ENCODE measurements at places on chromosomes 3 and 15.

DNA sequence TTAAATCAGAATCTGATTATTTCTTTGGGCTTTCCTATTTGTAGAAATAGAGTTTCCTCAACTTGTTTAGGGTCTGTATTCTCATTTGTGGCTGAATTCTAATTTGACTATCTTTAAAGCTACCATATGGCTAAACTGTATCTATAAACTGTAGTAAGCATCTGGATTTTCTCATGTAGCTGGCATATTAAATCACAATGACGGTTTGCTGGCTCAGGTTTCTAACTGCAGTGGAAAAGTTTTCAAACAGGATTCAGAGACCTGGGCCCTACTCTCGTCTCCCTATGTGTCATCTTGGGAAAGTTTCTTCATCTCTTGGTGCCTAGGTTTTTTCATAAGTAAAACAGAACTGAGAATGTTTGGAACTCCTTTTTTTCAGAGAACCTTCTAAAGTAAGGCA, 68.3 kb downstream of the GALK2 start:
- no peak for DNase-seq

DNA sequence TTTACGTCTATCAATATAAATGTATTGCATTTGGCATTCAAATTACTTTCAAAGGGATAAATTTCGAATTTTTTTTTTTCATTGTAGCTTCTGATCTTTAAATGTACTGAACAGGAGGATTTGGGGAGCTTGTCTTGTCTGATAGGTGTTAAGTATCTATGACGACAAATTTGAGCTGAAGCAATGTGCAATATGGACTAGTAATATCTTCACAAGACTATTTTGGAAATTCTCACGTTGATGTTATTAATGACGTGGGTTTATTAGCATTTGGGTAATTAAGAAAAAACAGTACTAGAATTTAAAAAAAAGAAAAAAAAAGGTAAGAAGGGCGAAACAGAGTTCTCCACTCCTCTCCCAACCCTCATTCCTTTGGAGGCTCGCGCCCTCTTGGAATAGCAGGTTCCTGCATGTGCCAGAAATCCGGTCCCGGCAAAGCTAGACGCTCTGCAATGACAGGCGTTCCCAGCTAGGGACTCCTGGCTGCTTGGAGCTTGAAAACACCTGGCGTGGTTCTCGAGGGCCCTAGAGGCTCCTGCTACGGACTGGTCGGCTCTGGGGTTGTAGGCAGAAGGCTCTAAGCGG, 648 bp upstream of the P2RY1 start:
- DNase-seq, result no peak

- no peak for DNase-seq
Observed at GRCh38 chr15:91348752-91349500, 248.9 kb downstream of the SV2B start.

GRCh38 chr15:44296625-44297524, 8.4 kb downstream of the GOLM2 start:
- no peak for DNase-seq

DNA sequence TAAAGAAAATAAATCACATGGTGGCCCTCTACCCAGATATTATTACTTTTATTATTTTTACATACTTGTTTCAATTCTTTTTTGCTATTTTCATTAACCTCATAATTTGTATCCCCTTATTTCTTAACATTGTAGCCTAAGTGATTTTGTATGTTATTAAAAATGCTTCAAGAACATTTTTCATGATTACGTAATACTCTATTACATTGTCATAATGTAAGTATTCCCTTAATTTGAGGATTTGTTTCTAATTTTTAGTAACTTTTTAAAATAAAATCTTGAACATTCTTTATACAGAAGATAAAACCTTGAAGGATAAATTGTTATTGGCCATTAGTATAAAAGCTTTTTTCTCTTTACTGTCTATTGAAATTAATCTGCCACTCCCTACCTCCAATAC, 89.0 kb downstream of the DCUN1D1 start:
- no peak for DNase-seq

DNA sequence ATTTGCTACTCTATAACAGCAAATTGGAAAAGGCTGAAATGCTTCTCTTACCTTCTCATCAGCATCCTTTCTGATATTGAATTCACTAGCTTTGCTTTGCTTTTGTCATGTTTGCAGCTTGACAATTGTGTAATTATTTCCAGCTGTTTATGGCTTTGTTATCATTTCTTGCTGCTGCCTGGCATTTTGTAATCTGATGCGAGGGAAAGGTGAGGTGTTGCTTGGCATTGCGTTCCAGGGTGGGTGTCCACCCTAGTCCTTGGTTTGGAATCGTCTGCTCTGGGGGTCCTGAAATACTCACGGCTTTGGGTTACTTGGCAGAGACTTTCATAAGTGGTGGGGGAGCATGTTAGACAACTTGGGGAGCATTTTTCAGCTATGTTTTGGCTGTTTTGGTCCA, 2.9 kb downstream of the CACNA2D3 start:
- DNase-seq, result no peak

- DNase-seq, result no peak
Observed at GRCh38 chr3:58792921-58793451, 126.4 kb upstream of the FAM3D start.

DNA sequence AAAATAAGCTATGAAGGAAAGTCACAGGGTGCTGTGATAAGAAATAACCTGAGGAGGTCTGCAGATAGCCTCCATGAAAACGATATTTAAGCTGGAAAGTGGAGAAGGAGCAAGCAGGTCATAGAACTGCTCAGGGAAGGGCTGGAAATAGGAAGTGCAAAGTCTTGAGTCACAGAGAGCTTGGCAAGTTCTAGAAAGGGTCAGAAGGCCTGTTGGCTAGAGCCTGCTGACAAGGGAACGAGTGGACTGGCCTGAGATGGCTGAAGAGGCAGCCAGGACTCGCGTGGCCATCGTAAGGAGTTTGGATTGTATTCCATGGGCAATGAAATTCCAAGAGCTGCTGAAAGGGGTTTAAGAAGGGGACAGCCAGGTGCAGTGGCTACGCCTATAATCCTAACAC, 64.7 kb upstream of the IL12A start:
- no peak for DNase-seq

GRCh38 chr15:24764375-24765171, 89.0 kb downstream of the NPAP1 start:
- DNase-seq, result no peak

- DNase-seq, result no peak
Observed at GRCh38 chr15:81270781-81271491, 53.0 kb downstream of the STARD5 start.

DNA sequence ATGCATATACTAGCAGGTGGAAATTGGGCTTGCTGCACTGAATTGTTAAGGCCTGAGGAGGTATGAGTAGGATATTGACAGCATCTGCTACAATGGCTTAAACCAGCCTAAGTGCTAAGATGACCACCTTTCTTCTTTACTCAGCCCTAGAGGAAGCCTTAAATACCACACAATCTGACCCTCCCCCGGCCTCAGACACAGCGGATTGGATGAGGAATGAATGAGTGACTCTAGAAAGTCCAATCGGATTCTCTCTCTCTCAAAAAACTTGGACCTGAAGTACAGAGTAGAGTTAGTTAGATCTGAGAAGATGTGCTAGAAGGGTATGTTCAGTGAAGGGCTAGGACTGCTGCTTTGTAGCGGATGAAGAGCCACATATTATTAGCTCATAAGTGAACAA, 39.9 kb upstream of the C3orf49 start:
- no peak for DNase-seq

DNA sequence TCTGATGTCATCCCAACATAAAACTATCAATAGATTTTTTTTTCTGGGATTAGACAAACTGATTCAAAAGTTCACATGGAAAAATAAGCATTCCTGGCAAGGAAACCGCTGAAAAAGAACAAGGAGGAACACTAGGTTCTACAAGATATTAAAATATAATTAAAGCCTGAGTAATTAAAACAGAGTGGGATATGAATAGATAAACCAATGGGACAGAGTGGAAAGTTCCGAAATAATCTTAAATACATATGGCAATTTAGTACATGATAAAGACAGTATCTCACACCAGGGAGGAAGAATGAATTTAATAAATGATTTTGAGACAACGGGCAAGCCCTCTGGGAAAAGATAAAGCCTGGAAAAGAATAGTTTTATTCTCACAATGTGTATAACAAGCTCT, 4.7 kb downstream of the GLDN start:
- DNase-seq, result no peak

DNA sequence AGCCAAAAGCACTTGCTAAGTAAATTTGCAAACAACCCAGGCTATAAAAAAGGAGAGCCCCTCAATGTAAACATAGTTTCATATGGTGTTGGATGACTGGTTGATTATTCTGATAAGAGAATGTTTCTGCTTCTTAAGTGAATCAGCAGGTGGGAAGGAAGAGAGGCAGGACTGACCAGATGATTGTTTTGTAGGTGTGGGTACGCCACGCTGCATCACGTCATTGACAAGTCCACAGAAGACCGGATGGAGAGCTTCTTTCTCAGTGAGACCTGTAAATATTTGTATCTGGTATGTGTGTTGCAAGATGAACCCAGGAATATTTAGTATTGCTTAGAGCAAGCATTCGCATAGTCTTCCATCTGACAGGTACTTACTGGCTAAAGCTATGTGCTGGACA, 23.4 kb downstream of the EDEM1 start:
- DNase-seq, result no peak

DNA sequence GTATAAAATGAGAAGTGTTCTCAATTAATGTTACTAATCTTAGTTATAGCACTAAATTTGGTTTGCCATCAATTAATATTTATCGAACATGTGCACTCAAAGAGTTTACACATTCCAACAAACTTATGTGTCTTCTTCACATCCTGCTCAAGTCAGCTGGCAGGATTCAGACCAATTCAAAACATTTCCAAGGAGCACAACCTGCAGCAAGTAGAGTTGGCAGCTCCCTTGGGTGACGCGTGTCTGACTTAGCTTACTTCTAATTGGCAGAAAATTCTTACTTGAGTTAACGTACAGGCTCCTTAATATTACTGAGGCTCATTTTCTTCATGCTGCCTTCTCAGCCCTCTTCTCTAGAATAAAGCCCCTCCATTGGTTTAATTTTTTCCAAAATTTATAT, 110.4 kb upstream of the PFN2 start:
- no peak for DNase-seq

GRCh38 chr3:43079536-43080332, 26.1 kb downstream of the POMGNT2 start:
- DNase-seq, result no peak

- no peak for DNase-seq
Observed at GRCh38 chr15:98686983-98687382, 38.6 kb downstream of the IGF1R start.

GRCh38 chr3:15267502-15267901, 61.5 kb downstream of the CAPN7 start:
- no peak for DNase-seq

DNA sequence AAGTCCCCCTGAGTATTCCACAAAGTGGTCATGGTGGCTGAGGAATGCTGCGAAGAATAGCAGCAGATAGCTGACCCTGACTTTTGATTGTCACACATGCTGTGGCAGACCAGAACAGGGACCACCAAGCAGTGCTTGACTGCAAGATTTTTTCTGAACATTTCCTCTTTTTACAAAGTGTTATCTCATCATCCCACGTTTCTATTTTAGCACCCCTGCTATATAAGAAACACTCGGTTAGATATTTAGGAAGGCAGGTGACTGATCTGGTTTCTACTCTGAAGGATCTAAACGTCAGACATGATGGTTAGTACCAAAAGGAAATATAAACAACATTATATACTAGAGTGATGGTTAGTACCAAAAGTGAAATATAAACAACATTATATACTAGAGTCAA, 9.1 kb downstream of the SLC25A26 start:
- no peak for DNase-seq

DNA sequence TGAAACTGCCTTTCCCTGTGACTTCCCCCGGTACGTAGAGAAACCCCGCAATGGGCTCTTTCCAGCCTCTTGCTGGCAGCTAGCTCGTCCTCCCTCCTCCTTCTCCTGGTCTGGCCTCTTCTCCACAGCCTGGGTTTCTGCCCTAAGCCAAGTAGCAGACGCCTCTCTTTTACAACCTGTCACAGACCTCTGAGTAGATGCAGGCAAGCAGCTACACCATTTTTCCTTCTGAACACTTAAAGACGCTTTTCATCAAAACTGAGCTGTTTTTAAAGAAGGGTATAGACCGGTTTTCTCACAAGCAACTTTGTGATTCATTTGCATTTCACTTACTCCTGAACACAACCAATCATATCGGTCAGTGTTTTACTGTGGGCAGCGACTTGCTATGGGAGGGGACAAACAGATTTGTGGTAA, 32.0 kb downstream of the ADAMTSL3 start:
- no peak for DNase-seq

DNA sequence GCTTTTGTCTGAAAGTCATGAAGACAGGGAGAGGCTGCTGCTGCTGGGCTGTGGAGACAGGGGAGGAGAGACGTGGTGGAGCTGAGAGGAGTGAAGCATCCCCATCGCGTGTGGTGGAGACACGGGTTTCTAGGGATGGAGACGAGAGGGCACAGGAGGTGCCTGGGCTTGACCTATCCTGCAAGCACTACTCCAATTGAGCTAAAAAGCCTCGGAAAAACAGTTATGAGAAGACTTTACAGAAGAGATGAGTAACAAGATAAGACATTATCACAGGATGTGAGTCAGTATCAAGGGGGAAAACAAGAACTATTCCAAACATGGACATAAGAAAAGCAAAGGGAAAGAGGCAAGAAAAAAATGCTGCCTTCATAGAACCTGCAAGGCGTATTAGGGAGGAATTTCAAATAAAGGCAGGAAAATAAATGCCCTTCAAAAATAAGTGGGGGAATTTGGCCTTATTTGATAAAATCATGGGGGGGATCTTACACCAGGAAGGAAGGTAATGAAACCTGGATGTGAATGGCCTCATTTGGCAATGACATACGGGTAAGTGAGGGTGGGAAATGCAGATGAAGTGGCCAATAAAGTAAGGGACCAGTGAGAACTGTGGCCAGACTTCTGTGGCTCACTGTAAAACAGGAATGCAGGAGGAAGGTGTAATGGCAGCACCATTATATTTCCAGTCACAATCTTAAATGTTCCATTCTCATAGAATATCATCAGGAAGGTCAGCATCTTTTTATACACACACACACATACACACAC, 97.9 kb downstream of the PLD1 start:
- no peak for DNase-seq

DNA sequence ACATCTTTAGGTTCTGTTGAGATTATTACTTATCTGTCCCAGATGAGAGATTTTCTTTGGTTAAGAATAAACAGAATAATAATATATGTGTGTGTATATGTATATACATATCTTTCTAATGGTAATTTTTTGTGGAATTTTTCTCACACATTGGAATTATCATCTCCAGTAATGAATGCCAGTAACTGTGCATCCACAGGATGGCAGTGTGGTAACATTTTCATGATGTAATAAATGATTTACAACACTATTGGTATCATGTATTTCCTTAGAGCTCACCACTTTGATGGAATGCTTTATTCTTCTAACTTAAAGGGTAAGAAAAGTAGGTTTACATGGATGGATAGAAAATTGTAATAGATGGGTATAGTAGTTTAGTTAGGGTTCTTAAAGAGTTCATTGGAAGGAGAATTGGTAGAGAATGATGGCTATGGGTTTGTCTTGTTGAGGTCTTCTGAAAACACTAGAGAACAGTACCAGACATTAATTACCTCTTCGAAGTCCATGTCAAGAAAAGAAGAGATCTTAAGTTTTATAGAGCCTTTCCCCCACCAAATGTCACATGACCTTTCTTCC, 78.1 kb downstream of the STT3B start:
- DNase-seq, result no peak

GRCh38 chr3:67329358-67329757, 325.1 kb downstream of the SUCLG2 start:
- DNase-seq, result no peak

- DNase-seq, result no peak
Observed at GRCh38 chr3:143769616-143770015, 78.7 kb downstream of the SLC9A9 start.
